ENCODE measurements at places on chromosomes 6 and 20. TPM values are rescaled to one million over a fixed set of nuclear protein-coding genes. Genes with fewer than 3 reads are reported as not detected.

DNA sequence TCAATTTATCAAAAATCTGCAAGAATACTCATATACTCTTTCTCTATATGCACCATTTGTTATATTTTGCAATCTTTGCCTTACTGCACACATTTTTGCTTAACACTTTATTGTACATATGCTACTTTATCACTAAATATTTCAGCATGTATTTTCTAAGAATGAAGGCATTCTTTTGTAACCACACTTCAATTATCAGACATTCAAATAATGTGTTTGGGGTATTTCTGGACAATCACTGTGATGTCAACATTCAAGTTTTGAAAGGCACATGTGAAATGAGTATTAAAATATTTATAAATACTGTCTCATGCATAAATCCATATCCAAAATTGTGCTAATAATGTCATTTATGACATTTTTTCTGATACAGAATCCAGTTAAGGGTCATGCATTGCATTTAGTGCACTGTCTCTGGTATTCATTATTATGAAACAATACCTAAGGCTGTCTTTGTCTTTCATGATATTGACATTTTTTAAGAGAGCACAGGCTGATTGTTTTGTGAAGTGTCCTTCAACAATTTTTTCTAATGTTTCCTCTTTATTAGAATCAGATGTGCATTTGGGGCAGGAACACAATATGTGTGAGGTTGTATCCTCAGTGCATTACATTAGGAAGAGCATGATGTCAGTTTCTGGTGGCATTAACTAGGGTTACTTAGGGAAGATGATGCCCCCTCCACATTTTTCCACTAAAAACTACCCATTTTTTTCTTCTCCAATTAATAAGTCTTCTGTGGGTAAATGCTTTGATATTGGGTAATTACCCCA lies 105.7 kb downstream of the MTFR2 start:
- H3K36me3 ChIP-seq = no peaks in the 10 kb centered on the region
- no peaks in the 10 kb centered on the region for H3K27me3 ChIP-seq
- DNase-seq = no peak

GRCh38 chr6:138572167-138572875 lies 73.0 kb upstream of the NHSL1 start:
- no peaks in the 10 kb centered on the region for H3K27me3 ChIP-seq
- H3K36me3 ChIP-seq = no peaks in the 10 kb centered on the region
- H3K27ac ChIP-seq = peak overlapping the region; percentile 49
- peak; percentile 91 for DNase-seq

DNA sequence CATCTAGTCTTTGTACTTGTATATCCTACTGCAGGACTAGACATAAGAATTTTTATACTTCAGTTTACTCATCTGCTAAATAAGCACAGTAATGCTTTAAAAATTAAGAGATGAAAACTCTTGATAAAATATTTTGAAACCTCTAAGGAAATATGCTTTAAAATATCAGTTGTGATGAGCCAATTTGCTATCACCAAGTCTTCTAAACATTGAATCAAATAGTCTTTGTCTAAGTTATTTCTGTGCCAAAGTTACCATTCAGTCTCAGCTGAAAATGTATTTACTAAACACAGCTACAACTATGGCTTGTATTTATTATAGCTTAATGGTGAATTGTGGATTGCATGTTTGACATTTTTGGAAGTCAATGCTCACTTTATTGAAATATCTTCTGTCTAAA lies 46.2 kb upstream of the RFPL4B start:
- no peak overlapping the region for H3K4me3 ChIP-seq
- H3K27me3 ChIP-seq = no peaks in the 10 kb centered on the region
- H3K27ac ChIP-seq = no peak overlapping the region
- no peaks in the 10 kb centered on the region for H3K4me1 ChIP-seq

Gene ENPP5
- total RNA-seq = 2.7 TPM

DNA sequence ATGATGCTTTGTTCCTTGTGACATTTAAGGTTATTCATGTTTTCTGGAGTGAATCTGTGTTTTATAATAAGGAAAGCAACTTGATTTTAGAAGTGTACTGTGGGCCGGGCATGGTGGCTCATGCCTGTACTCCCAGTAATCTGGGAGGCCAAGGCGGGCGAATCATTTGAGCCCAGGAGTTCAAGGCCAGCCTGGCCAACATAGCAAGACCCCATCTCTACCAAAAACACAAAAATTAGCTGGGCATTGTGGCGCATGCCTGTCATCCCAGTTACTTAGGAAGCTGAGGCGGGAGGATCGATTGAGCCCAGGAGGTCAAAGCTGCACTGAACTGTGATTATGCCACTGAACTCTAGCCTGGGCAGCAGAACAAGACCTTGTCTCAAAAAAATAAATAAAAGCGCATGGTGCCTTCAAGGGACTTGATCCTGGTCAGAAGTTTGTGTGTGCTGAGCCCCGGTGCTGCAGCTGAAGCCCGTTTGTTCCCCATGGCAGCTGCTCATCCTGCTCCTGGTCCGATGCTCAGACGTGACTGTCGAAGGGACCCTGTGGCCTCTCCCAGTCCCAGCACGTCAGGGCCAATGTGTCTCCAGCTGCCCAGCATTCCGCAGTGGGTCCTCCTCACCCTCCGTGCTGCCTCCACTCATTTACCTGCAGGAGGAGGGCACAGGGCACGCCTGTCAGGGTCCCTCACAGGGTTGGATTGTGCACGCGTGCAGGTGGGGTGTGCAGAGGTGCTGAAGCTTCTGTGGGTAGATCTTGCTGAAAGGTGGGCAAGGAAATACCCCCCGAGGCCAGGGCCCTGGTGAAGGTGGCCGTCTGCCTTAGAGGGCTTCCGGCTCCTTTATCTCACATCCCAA lies 18.3 kb downstream of the ENTPD6 start:
- H3K4me3 ChIP-seq = no peak overlapping the region
- peaks cover 90% of the 10 kb centered on the region for H3K36me3 ChIP-seq
- H3K27me3 ChIP-seq = no peaks in the 10 kb centered on the region
- peak; percentile 27 for DNase-seq

- H3K27ac ChIP-seq = no peak overlapping the region
- peaks cover 10% of the 10 kb centered on the region for H3K4me1 ChIP-seq
- H3K27me3 ChIP-seq = no peaks in the 10 kb centered on the region
- no peaks in the 10 kb centered on the region for H3K36me3 ChIP-seq
- H3K4me3 ChIP-seq = no peak overlapping the region
Measured at GRCh38 chr6:110980648-110981047, 1.2 kb upstream of the RPF2 start.
